ENCODE measurements at places on chromosomes 3 and 15.

DNA sequence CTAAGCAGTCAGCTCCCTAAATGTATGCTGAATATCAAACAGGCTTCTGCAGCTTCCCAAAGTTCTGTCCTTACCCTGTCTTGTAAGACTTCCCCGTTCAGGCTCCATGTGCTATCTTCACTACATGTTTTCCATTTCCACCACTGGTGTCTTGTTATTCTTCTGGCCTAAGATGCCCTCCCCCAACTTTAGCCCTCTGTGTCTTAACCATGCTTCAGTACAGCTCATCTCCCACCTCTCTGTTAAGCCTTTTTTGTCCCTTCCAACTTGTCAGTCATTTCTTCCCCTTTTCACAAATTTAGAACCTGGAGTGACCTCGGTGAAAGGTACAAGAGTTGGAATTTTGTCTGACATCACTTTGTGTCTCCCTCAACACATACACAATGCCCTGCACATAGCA lies 151.7 kb upstream of the TBL1XR1 start:
- DNase-seq: no peak

GRCh38 chr3:37715358-37715757 lies 146.3 kb upstream of the CTDSPL start:
- DNase-seq: no peak

DNA sequence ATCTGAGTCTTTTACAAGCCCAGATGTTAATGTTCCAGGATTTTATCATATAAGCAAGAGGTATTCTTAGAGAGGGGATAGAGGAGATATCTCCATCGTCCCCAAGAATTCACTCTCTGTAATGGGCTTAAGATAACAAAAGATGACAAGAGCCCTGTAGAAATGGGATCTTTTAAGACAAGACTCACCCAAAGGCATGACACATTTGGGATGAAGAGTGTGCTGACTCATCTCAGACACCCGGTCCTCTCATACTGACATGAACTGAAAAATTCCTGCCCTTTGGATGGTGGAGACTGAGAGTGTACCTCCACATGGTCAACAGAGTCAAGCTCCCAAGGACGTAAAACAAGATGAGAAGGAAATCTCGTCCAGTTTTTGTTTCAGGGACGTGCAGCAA lies 11.0 kb downstream of the LEKR1 start:
- DNase-seq: no peak

- DNase-seq: peak; percentile 33
These were observed 36.1 kb downstream of the TRANK1 start for GRCh38 chr3:36908647-36909180.

- DNase-seq: no peak
These were observed 68.0 kb downstream of the PDZRN3 start for GRCh38 chr3:73556520-73557372.

- DNase-seq: no peak
These were observed 606.8 kb downstream of the GBE1 start for GRCh38 chr3:81154611-81155143.

GRCh38 chr15:63006032-63006878 lies 36.3 kb upstream of the TPM1 start:
- no peak for DNase-seq

DNA sequence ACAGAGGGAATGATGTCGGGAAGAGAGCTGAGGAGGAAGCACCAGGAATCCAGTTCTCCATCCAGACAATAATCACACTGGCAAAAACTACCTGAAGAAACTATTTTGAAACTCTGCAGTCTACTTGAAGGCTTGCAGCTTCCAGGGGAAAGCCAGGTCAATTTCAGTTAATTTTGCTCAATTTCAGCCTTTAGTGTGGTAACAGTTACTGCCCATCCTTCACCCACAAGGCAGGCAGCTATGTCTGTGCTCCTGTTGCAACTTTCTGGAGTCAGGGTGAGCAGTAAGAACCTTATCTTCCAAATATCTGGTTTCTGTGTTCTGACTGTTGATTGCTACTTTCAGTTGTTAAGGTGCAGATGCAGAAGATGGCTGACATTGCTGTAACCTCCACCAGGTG lies 221.7 kb downstream of the ADAMTS17 start:
- no peak for DNase-seq
